ENCODE measurements at places on chromosomes 11 and 22.

DNA sequence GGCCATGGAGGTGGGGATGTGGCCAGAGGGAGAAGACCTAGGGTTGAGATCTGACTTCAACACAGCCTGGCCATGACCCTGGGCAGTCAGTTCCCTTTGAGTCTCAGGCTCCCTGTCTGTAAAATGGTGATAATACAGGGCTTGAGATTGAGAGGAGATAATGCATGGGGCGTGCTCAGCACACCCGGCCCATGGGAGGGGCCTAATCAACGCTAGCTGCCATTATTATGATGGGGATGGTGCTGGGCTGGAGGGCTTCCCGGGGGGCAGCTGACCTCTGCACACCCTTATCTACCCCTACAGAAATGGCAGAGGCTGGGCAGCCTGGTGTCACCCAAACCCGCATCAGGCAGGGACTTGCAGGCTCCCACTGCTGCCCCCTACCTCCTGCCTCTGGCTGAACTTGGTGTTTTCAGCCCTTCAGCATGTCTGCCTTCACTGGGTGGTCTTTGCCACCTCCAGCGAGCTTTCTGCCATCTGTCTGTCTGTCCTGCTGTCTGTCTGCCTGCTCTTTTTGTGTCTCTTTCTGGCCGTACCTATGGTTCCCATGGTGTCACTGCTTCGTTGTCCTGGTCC, 84.5 kb downstream of the CACNA1I start:
- no peak for DNase-seq

GRCh38 chr11:102615894-102616432, 9.2 kb downstream of the MMP20 start:
- DNase-seq = no peak

DNA sequence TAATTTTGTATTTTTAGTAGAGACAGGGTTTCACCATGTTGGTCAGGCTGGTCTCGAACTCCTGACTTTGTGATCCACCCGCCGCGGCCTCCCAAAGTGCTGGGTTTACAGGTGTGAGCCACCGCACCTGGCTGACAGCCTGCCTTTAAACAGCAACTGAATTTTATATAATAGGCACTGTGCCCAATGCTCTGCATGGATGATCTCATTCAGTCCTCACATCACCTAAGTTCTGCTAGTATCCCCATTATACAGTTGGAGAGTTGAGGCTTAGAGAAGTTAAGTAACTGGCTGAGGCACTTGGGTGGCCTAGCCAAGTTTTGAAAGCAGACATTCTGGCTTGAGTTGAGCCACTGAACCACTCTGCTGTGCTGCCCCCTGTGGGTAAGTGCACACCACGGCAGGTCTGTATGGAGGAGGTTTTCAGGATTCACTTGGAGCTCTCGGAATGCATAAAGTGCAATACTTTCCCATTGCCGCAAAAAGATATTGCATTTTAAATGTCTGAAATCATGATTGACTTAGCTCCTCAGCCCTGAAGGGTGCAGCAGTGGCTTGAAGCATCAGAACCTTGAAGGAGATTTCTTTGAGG, 112.4 kb downstream of the LDLRAD3 start:
- DNase-seq = peak; percentile 7

DNA sequence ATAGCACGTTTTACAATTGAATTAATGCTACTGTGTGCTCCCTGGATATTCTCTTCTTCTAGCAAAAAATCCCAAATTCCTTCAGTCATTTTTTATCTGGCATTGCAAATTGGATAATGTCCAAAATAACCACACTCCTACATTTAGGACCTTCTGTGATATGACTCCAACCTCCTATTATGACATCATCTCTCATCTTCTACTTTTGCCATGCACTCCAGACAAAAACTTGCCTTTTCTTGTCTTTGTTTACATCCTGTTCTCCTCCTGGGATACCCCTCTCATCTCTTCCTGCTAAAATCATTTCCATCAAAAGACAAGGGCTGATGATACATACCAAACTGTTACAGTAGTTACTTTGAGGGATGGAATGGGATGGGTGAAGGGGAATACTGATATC, 20.6 kb upstream of the TMEM218 start:
- DNase-seq = no peak

DNA sequence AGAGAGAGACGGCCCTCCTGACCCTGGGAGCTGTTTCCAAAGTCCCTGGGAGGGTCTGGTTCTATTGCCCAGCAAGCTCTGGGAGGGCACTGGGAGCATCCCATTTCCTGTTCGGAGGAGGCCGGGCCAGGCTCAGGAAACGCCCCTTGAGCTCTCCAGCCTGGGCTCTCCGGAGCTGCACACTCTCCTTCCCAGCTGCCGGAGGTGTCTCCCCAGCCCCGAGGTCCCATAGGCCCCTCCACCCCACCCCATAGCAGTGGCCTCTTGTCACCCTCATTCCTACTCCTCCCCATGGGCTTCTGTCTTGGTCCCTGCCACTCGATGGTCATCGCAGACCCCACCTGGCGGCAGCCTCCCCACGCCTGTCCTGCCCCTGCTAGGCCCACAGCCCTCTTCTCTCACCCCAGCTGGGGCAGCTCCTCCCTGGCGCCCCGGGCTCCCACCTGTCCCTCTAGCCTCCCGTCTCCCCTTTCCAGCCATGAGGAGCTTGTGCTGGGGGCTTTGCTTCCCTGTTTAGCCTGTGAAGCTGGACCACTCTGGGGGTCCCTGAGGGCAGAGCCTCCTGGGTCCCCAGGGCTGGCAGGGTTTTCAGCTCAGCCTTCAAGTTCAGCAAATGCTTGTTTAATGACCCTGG, 2.8 kb downstream of the TSPAN32 start:
- no peak for DNase-seq

- DNase-seq = no peak
Measured at GRCh38 chr11:113505541-113506375, 30.6 kb upstream of the DRD2 start.

DNA sequence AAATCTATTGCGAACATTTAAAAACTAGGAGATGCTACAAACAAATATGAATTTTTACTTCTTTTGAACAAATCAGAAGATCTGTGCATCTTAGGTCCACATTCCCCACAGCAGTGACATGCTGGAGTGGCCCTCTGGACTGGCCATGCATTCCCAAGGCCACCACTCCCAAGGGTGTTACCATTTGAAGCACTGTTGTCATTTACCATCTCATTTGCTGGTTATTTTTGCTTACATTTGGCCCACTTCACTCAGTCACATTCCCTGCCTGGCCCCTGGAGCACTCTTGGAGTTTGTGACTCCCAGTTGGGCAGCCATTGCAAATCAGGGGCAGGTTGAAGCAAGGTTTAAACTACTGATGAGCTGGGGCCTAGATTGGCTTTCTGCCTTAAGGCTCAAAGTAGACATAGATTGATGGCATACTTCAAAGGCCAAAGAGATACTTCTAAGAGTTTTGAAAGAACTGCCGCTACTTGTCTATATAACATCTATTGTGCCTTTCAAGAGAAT, 8.5 kb upstream of the ZNRF3 start:
- DNase-seq = no peak

GRCh38 chr22:35384527-35384926, 3.6 kb downstream of the HMOX1 start:
- DNase-seq = no peak

DNA sequence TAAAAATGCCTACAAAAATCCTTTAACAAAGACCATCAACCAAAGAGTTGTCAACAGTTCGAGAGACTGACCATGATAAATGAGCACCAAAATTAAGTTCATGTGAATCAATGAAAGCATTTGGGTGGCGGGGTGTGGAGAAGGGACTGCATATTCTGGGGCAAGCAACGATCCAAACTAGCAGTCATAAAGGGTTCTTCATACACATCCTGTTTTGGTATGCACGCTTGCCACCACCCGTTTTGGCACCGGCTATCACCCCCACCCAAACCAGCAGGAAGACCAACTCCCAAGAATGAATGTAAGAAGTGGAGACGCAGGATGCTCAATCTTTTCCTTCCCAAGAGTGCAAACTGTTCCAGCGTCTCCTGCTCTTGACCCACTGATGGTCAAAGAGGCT, 80.8 kb downstream of the SGSM3 start:
- no peak for DNase-seq

DNA sequence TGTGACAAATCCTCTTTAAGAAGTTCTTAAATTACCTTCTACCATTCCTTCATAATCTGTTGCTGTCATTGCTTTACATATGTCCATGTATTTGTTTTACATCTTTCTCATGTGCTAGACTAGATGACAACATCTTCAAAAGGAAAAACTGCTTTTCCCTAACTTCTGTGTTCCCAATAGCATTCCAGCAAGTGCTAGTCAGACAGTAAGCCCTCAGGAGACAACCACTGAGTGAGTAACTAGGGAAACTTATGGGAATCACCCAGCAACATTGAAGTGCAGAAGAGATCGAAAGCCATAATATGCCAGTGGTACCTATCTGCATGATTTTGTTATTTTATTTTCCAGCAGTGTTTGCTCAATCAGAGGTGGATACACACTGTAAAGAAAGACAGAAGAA, 889.7 kb upstream of the API5 start:
- DNase-seq = no peak

DNA sequence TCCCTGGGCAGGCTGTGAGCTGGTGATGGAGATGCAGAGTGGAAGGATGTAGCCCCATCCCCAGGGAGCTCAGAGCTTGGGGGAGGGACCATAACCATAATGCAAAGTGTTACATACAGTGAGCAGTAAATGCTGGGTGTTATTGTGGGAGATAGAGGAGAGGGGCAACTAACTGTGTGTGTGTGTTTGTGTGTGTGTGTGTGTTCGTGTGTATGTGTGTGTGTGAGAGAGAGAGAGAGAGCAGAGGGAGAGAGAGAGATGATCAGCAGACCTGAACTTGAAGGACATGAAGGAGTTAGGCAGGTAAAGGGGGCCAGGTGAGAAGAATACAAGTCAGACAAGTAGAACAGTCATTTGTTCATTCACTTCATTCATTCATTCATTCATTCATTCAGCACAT, 74.2 kb downstream of the CACNG2 start:
- no peak for DNase-seq

- DNase-seq = no peak
Measured at GRCh38 chr22:46953968-46954765, 191.7 kb downstream of the TBC1D22A start.

All from Jurkat, Clone E6-1 (cell line).